ENCODE measurements at places on chromosomes 11 and 22. TPM values are rescaled to one million over a fixed set of nuclear protein-coding genes. Genes with fewer than 3 reads are reported as not detected.

Gene OR52E5
- not detected for total RNA-seq

Gene DYNC2H1
- 74.2 TPM for total RNA-seq

Gene PIWIL4
- total RNA-seq, result 1.8 TPM

Gene NNMT
- total RNA-seq, result 193 TPM

Gene KLHL35
- 1.4 TPM for total RNA-seq

Gene OR4D5
- total RNA-seq, result not detected

Gene PLAAT3
- total RNA-seq, result 14.9 TPM

Gene ELMOD1
- under 0.01 TPM for total RNA-seq

Gene P2RX6
- under 0.01 TPM for total RNA-seq

Gene PNPLA5
- total RNA-seq, result not detected

Gene INPP5J
- under 0.01 TPM for total RNA-seq

Gene DPP3
- total RNA-seq, result 48.5 TPM

Gene CHRNA10
- total RNA-seq, result 1.6 TPM

Gene PPARA
- total RNA-seq, result 19.5 TPM

Gene LRRC32
- 36.7 TPM for total RNA-seq

Gene VSIG2
- not detected for total RNA-seq

Gene MAPK11
- 2.5 TPM for total RNA-seq

Gene MRGPRX4
- total RNA-seq, result not detected

Gene CLMP
- 162 TPM for total RNA-seq

Gene LMNTD2
- total RNA-seq, result under 0.01 TPM

Gene RCN1
- 234 TPM for total RNA-seq

Gene CAVIN3
- 171 TPM for total RNA-seq

Gene SMTNL1
- not detected for total RNA-seq

Gene MYEOV
- total RNA-seq, result 23.9 TPM

Gene SEPTIN3
- total RNA-seq, result not detected

Gene TRIM48
- total RNA-seq, result not detected

Gene OR51B4
- total RNA-seq, result not detected

Gene DRICH1
- not detected for total RNA-seq

Gene MISFA
- 0.59 TPM for total RNA-seq

Gene ESRRA
- total RNA-seq, result 36.0 TPM

Gene UCP3
- 0.73 TPM for total RNA-seq

Gene SLCO2B1
- 0.59 TPM for total RNA-seq

Gene CASP5
- total RNA-seq, result not detected

Gene CSRP3
- not detected for total RNA-seq

Gene CATSPERZ
- not detected for total RNA-seq

Gene LDHA
- 862 TPM for total RNA-seq

Gene FSHB
- total RNA-seq, result not detected

Gene CHORDC1
- total RNA-seq, result 19.5 TPM

Gene TMEM121B
- total RNA-seq, result 0.20 TPM

Gene OR2AG2
- total RNA-seq, result under 0.01 TPM

Gene TP53AIP1
- total RNA-seq, result not detected

Gene ROM1
- total RNA-seq, result 3.1 TPM

Gene PAMR1
- total RNA-seq, result 383 TPM

Gene GLYAT
- not detected for total RNA-seq

Gene ANO1
- not detected for total RNA-seq

Gene EIF4G2
- 969 TPM for total RNA-seq

Gene FAM227A
- total RNA-seq, result 1.4 TPM

Gene PLAAT4
- 2.3 TPM for total RNA-seq

Gene LRRC74B
- total RNA-seq, result not detected

Gene ZNF280A
- 0.20 TPM for total RNA-seq

Gene CST6
- 0.20 TPM for total RNA-seq

Gene CABP4
- total RNA-seq, result not detected

All from subcutaneous preadipocyte (primary cell).